ENCODE measurements at places on chromosomes 2 and 18. TPM values are rescaled to one million over a fixed set of nuclear protein-coding genes. Genes with fewer than 3 reads are reported as not detected.

Gene HOXD8
- 2.1 TPM for total RNA-seq

Gene EMILIN2
- total RNA-seq = 41.1 TPM

Gene BMP10
- not detected for total RNA-seq

Gene DPP4
- 12.3 TPM for total RNA-seq

Gene TUBA4A
- total RNA-seq = 20.5 TPM

Gene APOB
- 0.11 TPM for total RNA-seq

Gene ALPP
- total RNA-seq = not detected

Gene HNMT
- total RNA-seq = 29.9 TPM

Gene MATN3
- total RNA-seq = 0.93 TPM

Gene PROKR1
- 3.1 TPM for total RNA-seq

Gene MSTN
- total RNA-seq = 7.2 TPM

Gene ELOA2
- total RNA-seq = not detected

Gene UCN
- total RNA-seq = 4.7 TPM

Gene MERTK
- total RNA-seq = 12.6 TPM

Measured in camera-type eye (tissue), 1 donor.